A172 (cell line): ENCODE measurements at places on chromosomes 2 and 18.
A peak's percentile ranks its signal among the peaks of the same experiment; 100 is the strongest.

GRCh38 chr18:75205514-75206132, 3.3 kb downstream of the PTGR3 start:
- no peak for DNase-seq

- DNase-seq: no peak
Measured at GRCh38 chr2:84388133-84388532, 70.9 kb downstream of the SUCLG1 start.

- DNase-seq: no peak
Measured at GRCh38 chr2:166805753-166806152, 82.5 kb upstream of the XIRP2 start.

DNA sequence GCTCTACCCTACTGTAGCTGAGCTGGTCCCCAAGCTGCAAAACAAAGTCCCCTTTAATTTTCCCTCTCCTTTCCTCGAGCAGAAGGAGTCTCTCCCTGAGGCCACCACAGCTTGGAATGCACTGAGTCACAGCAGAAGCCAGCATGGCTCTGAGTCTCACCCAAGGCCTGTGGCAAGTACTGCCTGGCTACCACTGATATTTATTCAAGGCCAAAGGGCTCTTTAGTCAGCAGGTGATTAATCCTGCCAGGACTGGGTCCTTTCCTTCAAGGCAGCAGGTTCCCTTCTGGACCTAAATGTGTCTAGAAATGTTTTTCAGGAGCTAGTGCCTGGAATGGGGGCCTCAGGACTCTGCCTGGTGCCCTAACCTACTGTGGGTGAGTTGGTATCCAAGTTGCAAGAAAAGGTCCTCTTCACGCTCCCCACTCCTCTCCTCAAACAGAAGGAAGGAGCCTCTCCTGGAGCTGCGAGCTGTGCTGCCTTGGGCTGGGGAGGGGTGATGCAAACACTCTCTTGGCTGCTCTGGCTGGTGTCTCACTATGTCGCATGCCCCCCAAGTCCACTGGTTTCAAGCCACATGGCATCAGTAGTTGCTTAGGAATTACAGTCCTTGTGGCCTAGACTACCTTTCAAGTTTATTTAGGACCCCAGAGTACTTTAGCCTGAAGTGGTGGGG, 53.4 kb downstream of the CD28 start:
- DNase-seq: peak; percentile 86
